Pulmonary artery endothelial cell (primary cell): ENCODE measurements at places on chromosomes 7 and 10. TPM values are rescaled to one million over a fixed set of nuclear protein-coding genes. Genes with fewer than 3 reads are reported as not detected.

AKR1D1 gene
- not detected in 2 replicates for total RNA-seq

GRCh38 chr7:121544238-121544637 is 148.1 kb upstream of the FAM3C start:
- DNase-seq: no peak

DNA sequence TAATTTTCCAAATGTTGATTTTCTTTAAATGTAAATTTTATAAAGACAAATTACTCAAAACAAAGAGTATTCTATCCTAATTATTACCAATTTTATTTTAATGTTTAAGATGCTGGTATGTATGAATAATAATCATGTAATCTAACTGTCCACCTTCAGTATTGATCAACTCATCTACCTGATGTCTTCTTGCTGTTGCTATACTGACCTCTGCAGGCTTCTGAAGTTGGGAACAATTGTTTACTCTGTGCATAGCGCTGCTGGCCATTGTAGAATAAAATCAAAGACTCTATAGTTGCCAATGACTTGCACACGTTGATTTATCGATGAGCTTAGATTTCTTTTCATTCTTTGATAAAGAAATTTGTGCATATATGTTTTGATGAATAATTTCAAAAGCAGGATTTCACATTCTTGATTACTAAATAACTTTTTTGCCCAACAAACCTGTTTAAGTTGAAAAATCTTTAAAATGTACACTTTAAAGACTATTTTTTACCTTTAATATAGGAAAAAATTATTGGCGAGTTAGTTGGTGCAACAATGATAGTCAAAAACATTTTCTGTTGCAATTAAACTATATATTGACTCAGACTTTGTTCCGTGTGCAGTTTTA is 282.3 kb downstream of the TFEC start:
- DNase-seq: no peak

PARG gene
- total RNA-seq: 28.4 and 35.0 TPM in 2 replicates

- DNase-seq: no peak
These were observed 54.6 kb upstream of the PLXNA4 start for GRCh38 chr7:132630834-132631233.

- no peak for DNase-seq
These were observed 13.5 kb downstream of the GCC1 start for GRCh38 chr7:127571741-127572505.

GRCh38 chr10:70461397-70462348 is 16.9 kb upstream of the PALD1 start:
- no peak for DNase-seq

CLIP2 gene
- total RNA-seq: 18.1 and 28.0 TPM in 2 replicates

GRCh38 chr7:44287488-44288380 is 37.7 kb downstream of the CAMK2B start:
- no peak for DNase-seq

- DNase-seq: no peak
These were observed 384.2 kb upstream of the SEMA3A start for GRCh38 chr7:84578825-84579224.

- DNase-seq: no peak
These were observed 80.8 kb downstream of the NKX6-2 start for GRCh38 chr10:132705173-132705572.

OR2A5 gene
- total RNA-seq: not detected in 2 replicates

- DNase-seq: peak; percentile 48
These were observed 143.1 kb downstream of the AHR start for GRCh38 chr7:17441557-17441956.
